ENCODE measurements at places on chromosomes 7 and 10. TPM values are rescaled to one million over a fixed set of nuclear protein-coding genes. Genes with fewer than 3 reads are reported as not detected.

DNA sequence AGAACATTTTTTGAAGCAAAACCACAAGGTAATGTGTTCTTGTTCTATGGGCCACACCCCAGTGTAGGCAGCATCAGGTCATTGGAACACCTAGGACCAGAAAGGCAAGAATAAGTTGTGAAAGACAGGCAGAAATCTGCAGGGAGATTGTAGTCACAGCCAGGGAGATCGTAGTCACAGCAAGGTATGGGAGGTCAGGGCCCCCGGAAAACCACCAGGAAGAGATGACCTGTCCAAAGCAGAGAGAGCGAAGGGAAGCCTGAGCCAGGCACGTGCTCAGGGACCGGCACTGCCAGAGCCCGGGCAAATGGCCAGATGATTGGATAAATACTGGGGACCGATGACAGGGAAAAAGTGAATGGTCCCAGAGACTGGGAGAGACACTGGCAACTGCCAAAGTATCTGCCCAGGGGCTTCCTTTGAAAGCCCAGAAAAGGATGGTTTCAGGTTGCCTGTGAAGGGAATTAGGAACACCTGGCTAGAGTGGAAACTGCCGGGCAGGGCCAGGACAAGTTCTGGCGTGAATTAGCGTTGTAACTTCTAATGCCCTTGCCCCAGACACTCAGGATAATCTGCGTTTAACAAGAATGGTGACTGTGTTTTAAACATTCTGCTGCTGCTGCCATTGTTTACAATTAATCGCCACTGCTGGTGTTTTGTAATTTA lies 3.9 kb upstream of the NOBOX start:
- no peak for DNase-seq

DNA sequence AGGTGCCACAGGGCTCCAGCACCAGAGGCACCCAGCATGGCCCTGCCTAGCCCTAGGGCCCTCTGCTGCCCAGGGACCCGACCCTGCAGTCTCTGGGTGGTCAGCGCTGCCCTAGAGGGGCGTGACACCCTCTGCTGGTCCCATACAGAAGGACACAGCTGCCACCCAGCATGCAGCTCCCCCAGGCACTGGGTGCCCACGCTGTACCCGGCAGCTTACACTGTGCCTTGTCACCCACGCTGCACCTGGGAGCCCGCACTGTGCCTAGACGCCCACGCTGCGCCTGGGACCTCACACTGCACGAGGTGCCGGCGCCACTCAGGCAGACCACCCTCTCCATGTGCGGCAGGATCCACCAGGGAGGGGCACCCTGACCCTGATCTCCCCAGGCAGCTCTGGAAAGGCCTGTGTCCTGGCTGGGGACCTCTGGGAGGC lies 55.2 kb downstream of the PWWP2B start:
- no peak for DNase-seq

DNA sequence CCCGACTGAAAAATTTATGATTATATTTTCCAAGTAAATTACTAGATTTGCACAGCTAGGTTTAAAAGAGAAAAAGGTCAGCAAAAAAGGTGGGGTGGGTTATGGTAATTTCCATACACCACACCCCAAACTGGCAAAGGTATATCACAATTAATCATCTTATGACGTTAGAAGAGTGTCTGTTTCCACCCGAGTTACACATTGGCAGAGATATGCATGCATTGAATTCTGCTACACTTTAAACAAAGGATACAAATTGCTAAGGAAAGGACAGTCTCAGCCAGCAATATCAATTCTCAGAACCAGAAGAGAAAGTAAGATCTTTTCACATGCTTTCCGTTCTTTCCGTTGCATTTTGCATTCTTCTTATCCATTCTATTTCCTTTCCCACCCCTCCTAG lies 843.3 kb downstream of the GATA3 start:
- no peak for DNase-seq

DNA sequence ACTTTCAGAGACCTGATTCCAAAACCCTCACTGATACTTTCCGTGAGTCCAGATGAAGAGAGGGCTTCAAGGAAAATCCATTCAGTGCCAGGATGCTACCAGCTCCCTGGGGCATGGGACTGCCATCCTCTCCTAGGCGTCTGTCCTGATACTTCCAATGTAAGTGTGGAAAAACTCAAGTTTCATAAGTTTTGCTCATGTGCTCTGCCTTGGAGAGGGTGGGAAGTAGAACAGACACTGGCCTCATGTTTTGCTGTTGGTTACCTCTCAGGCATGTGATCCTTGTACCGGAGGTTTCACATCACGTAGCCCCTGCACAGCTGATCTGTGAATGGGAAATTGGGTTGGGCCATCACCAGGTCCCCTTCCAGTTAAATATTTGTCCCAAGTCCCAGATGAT lies 517.1 kb downstream of the RPS24 start:
- DNase-seq, result no peak

- DNase-seq, result no peak
Observed at GRCh38 chr7:2018569-2019460, 213.9 kb downstream of the MAD1L1 start.

- DNase-seq, result no peak
Observed at GRCh38 chr10:97179311-97179710, 6.4 kb downstream of the SLIT1 start.

DNA sequence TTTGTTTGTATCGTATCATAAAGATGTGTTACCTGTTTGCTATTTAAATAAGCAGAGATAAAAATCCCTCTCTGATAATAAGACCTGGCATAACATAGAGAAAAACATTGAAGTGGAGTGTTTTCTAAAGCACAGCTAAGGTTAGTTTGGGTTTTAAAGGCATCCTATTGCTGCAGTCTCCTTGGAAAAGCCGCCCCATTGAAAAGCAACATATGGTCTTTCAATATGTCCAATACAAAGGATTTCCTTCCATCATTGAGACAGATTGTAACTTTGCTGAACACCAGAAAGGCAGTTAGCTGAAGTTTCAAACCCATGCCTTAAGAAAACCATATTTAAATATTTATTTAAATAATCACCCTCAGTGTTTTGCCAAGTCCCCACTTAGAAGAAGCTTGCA lies 898.5 kb upstream of the KCND2 start:
- no peak for DNase-seq

DNA sequence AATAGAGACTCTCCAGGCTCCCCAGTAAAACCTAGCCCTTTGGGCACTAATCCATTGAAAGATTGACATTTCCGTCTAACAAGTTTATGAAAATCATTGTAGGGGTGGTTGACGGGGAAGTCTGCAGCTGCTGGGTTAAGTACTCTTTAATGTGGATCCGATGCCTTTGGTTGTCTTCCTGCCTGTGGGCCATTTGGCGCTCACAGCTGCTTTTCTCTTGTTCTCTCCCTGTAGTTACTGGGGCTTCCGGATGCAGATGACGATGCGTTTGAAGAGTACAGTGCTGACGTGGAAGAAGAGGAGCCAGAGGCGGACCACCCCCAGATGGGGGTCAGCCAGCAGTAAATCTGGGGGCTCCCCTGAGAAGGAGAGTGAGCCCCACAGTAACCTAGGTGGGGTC lies 22.4 kb downstream of the MTURN start:
- no peak for DNase-seq

- no peak for DNase-seq
Observed at GRCh38 chr10:113618338-113618737, 45.5 kb downstream of the NRAP start.

- no peak for DNase-seq
Observed at GRCh38 chr7:151117565-151117964, 31.3 kb downstream of the AGAP3 start.

- DNase-seq, result no peak
Observed at GRCh38 chr10:102549549-102549948, 45.8 kb downstream of the SUFU start.

DNA sequence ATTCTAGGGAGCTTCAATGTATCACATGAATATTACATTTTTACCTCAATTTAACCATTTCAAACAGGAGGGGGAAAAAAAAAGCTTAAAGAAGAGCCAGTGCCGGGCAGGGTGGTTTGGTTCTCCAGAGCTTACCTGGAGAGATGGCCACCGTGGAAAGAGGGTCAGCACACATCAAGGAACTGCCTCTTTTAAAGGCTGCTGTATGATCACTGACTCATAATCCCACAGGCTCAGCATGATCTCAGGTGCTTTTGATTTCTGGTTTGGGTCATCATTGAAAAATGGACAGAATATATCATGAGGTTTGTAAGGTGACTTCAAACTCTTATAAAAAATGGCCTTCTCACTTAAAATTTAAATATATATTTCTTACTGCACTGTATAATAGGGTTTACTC lies 67.5 kb upstream of the MDFIC start:
- no peak for DNase-seq

The PROSER2 gene
- 134 TPM for total RNA-seq

DNA sequence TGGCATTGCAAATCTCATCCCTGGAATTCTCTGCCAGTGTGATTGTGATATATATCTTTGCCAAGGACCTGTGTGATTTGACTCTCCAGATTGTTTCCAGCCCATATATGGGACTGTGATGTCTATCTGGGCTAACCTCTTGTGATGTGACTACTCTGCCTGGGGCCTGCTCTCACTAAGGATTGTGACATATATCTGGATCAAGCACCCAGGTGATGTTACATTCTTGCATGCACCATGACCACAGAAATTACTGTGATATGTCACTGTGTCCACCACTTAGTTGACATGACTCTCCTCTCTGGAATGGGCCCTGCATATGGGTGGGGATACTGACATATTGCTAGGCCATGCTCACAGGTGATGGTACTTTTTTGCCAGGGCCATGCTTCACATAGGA lies 86.6 kb downstream of the ZNF736 start:
- DNase-seq, result no peak

DNA sequence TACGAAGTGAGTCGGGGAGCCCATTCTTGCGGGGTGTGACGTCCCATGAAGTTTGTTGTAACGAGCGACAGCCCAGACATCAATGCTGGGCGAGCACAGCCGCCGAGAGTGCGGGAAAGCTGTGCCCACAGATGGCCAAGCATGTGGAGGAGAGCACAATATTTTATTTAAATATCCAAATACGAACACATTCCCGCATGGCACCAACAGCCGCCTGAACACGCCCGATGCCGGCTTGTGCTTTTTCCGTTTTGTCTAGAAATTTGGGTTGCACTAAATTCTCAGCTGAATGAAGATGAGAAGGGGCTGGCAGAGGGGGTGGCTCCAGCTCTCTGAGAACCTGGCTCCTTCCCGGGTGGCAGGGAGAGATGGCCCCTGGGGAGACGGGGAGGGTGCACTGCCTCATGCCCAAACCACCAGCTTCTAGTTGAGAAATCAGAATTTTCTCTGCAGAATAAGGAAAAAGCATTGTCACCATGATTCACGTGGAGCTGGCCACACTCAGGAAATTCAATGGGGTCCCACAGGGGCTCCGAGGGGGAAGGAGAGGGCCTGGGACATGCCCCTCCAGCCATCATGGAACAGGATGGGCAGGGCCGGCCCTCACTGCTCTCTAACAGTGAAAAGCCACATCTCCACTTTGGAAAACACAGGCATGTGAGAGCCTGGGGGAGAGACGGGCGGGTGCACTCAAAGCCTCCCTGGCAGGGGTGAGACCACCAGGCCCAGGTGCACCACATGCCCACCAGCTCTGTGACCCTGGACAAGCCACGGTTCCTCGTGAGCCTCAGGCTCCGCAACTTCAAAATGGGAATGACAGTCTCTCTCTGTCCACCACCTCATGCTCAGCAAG lies 48.3 kb downstream of the EBF3 start:
- no peak for DNase-seq

DNA sequence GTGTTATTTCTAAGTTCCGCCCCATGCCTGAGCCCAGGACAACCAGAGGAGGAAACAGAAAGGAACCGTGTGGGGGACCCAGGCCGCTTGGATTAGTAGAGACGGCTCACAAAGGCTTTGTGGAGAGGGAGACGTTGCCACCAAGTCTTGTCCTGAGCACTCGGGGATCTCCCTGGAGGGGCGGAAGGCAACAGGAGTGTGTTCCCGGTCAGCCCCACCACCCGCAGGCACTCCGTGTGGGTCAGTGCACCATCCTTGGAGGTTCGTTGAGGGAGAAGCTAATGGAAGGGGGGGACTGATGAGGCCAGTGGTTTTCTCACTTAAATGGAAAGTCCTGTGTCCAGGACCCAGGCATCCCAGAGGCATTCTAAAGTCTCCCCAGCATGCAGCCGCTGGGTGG lies 26.7 kb upstream of the EN2 start:
- no peak for DNase-seq

DNA sequence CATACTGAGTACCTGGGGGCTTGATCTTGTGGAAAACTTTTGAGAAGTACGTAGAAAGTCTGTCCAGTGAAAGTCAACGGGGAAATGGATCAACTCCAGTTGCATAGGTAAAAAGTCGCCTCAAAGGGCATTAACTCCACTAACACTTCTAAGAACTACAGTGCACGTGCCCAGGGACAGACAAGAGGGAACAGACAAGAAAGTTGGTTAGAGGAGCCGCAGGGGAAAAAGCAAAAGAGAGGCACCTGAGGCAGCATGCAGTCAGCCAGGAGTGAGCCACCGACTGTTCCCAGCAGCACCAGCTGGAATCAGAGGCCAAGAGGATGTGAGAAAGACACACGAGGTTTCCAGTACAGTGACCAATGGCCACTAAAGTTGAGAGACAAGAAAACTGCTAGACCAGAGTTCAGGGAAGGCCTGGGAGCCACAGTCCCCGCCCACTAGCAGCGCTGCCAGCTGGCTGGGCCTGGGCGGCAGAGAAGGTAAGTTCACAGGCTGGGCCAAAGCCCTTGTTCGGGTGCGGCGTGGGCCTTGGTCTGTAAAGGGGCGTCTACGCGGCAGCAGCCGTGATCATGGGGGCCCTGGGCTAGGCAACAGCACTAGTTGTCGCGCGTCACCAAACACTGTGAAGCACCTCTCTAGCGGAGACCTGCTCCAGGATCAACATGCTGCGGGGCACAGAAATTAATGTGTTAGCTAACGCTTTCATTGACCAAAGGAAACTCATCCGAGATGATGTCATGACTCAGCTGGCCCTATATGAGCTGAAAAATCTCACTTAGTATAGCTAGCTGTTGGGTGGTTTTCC lies 14.0 kb downstream of the ITGB1 start:
- no peak for DNase-seq

GRCh38 chr7:82289152-82289535 lies 154.4 kb downstream of the CACNA2D1 start:
- no peak for DNase-seq

- peak; percentile 70 for DNase-seq
Observed at GRCh38 chr10:37146443-37146842, 21.0 kb downstream of the ANKRD30A start.

DNA sequence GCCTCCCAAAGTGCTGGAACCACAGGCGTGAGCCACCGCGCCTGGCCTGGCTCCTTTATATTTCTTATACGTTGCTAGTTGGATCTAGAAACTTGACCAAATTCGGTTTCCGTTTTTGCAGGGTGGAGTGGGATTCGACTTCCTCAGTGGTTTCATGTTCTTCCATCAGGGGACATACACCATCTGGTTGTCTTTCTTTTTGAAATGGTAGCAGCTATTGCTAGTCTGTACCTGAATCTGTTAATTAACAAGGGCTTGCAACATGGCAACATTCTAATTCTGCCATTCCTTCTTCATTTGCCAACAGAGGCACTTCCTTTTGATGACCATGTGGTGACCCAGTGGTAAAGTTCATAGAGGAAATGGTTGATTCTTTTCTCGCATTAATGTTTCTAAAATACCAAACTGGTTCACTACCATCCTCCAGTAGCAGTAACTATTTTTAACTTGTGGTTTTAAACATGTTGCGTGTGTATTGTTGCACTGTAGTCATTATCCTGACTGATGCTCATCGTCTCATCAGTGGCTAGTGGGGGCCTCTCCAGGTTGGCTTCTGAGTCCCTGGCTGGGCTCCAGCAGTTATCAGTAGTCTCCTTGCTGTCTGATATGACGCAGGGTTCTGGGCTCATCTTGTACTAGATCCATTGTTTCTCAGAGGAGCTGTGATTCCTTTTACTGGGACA lies 159.2 kb downstream of the RGS10 start:
- no peak for DNase-seq

The ECHS1 gene
- total RNA-seq, result 232 TPM
